ENCODE measurements at places on chromosomes 2 and 18.

- DNase-seq = no peak
Observed at GRCh38 chr2:202486351-202486750, 110.2 kb downstream of the BMPR2 start.

DNA sequence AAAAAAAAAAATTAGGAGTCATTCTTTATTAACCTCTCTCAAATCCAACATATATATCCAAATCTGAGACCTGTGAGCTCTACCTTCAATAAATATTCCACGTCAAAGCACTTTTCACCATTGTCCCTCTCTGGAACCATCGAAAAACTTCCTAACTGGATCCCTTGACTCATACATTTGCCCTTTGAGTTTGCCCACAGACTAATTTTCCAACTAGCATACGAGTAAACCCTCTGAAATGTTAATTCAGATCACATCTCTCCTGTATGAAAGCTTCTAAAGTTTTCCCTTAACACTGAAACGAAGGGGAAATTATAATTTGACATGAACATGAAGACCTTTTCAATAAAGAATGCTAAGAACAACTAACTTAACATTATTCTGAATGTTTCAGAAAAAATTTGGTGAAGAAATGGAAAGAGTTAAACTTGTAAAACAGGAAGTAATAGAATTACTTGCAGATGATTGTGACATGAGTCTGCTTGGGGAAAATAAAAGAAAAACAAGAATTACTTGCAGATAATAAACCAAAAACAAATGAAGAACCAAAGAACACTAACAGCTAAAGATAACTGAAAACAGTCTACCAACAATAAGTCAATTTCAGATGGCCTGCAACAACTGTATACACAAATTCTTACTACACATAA lies 110.6 kb downstream of the C2orf74 start:
- no peak for DNase-seq

DNA sequence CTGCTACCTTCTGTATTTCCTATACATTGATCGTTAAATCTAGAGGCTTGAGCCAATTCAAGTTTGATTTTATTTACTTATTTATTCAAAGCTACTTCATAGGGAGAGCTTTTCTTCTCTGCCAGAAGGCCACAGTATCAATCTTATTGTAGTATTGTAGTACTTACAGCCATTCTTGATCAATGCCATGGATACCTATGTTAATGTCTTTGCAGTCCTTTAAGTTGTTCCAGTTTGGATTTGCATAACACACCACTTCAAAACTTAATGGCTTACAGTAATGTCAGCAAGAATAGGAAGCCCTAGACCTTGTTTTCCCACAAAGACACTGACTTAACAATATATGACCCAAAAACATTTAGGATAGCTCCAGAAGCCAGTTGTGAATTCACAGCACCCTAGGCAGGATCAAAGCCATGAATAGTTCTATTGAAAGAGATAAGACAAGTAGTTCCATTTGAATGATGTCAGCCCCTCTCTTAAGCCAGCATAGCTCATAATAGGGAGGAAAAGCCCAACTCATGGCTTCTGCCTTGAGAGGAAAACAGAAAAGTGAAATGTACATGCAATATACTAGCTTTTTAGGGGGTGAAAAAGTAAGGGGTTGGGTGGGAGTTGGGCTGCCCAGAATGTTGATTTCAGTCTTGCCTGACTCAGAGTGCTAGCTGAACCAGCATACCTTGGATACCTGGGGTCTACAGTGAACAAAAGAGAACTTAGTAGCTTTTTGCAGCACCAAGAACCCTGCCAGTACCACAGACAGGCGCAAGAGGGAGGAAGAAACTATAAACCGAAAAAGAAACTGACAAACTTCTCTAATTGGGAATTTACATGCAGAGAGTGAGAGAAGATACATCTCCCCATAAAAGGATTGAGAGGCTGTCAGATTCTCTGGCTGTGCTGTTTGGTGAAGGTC lies 101.4 kb downstream of the CAMKMT start:
- DNase-seq = no peak

GRCh38 chr2:8225266-8225665 lies 456.6 kb upstream of the ID2 start:
- no peak for DNase-seq

- DNase-seq = no peak
Observed at GRCh38 chr2:128412181-128412871, 93.7 kb upstream of the HS6ST1 start.

GRCh38 chr2:202104286-202104870 lies 31.3 kb downstream of the KIAA2012 start:
- no peak for DNase-seq

- DNase-seq = no peak
Observed at GRCh38 chr2:109446278-109447131, 167.3 kb downstream of the SEPTIN10 start.

- DNase-seq = no peak
Observed at GRCh38 chr2:235634435-235635158, 140.8 kb downstream of the AGAP1 start.

DNA sequence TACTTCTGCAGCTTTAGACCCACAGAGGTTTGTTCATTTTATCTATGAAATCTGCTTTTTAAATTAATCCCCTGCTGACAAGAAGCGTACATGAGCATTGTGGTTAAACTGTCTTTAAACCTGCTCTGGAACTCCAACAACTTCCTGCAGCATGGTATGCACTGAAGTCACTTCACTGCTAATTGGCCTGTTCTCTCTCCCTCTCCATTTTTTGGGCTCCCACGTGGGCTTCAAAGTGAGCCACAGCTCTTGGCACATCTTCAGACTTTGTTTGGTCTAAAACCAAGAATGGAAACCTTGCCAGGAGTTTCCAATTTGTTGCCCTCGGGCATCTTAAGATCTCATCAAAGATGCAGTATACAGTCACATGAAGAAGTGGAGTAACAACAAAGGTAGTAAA lies 311.4 kb downstream of the LRRTM1 start:
- no peak for DNase-seq

DNA sequence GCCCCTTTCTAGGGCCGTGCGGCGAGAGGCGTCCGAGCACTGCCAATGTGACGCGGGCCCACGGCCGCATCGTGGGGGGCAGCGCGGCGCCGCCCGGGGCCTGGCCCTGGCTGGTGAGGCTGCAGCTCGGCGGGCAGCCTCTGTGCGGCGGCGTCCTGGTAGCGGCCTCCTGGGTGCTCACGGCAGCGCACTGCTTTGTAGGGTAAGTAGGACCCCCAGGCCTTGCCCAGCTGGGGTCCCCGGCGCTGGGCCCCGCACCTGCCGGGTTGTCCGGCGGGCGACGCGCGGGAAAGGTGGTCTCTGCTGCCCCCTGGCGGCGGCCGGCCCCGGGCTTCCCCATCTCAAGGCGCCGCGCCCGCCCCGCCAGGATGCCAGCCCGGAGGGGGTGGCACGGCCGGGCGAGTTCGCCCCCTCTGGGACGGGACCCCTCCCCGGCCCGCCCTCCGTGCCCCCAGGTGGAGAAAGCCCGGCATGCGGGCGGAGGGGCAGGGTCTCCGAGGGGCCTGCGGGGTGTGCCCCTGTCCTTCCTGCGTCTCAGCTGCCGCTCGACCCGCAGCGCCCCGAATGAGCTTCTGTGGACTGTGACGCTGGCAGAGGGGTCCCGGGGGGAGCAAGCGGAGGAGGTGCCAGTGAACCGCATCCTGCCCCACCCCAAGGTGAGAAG lies 1.9 kb downstream of the PRSS56 start:
- peak; percentile 71 for DNase-seq

All from activated T-cell treated with anti-CD3 and anti-CD28 coated beads for 1 hour (primary cell).